Mesothelial cell of epicardium (in vitro differentiated cells): ENCODE measurements at places on chromosomes 3 and 15.
A peak's percentile ranks its signal among the peaks of the same experiment; 100 is the strongest.

DNA sequence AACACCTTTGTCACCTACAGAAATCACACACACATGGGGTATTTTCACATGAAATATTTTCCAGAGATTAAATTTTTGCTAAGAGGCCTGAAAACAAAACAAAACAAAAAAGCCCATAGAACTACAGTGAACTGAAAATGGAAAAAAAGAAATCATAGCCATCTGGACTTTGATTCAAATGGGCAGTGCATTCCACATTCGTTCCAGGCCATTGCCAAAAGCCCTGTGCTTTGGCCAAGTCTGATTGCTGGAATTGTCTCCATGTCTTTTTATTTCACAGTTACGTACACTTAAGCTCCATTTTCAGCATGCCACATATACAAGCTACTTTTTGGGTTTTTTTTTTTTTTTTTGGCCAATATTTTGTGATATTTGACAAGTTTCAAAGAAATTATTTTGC lies 47.1 kb downstream of the TFG start:
- DNase-seq, result no peak

GRCh38 chr3:113223475-113224281 lies 12.3 kb downstream of the BOC start:
- no peak for DNase-seq

- DNase-seq, result no peak
Measured at GRCh38 chr3:159447841-159448240, 540.8 kb upstream of the IL12A start.

DNA sequence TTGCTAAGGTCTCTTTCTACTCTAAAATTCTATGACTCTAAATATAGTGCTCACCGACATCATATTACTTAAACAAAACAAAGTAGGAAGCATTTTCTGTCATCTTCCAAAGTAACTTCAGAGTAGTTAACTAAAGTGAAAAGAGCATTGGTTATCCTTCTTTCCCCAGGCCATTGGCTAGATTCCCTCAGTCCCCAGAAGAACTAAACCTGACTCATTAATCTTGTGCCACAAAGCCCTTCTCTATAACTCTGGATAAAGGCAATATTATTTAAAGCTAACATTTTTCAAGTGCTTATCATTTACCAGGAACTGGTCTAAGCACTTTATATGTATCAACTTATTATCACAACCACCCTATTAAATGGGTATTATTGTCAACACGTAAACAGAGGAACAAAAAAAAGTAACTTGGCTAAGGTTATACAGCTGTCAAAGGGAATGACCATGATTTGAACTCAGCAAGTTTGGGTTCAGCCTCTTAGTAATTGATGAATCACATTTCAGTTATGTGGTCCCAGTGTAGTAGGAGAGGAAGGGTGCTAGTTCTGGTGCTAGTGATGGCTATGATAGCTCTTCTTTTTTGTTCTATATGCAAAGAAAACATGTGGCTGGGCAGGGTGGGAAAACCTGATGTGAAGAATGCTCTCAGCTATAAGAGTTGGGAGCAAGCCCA lies 304.9 kb downstream of the FGF12 start:
- DNase-seq, result no peak

DNA sequence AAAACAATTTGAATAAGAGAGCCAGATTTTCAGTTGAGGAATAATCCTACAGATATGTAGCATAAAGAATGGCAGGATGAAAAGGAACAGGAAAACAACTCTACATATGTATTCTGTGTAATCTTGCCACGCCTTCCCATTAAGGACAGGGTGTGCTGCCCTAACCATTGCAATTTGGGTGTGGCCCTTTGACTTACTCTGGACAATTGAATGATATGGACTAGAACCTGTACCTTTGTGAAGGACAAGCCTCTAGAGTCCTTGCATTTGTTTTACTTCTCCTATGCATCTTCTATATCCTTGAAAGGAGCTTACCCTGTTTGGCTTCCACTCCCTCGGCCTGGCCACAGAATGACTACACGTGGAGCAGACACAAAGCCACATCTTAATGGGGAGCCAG lies 1261.6 kb upstream of the GBE1 start:
- no peak for DNase-seq

- no peak for DNase-seq
Measured at GRCh38 chr3:42092006-42092405, 849 bp downstream of the TRAK1 start.

DNA sequence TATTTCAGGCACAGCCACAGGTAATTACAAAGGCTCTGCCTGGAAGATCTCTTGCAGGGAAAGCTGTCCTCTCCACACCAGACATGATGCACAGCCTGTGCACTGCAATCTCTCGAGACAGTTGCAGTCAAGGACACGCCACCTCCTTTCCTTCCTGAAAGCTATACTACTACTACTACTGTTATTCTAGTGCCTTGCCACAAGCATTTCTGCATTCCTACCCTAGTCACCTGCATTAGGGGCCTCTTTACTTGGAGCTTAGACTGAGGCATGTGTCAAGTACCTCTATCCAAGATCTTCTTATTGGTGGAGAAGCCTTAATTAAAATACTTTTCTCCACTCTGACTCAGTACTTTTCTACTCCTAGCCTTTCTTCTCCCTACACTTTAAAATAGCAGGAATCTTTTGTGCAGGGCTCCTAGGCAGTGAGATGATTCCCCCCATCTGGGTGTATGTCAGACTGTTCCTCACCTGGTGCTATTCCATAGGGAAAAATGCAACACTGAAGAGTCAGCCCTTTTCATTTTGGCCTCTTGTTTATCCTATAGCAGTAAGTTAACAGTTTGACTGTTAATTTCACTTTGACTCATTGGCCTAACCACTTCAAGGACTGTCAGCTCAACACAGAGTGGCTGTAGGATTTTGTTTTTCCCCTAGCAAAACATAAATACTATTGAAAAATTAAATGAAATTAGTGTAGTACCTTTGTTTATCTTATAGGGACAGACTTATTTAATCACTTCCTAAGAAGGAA lies 78.9 kb downstream of the ESYT3 start:
- no peak for DNase-seq

DNA sequence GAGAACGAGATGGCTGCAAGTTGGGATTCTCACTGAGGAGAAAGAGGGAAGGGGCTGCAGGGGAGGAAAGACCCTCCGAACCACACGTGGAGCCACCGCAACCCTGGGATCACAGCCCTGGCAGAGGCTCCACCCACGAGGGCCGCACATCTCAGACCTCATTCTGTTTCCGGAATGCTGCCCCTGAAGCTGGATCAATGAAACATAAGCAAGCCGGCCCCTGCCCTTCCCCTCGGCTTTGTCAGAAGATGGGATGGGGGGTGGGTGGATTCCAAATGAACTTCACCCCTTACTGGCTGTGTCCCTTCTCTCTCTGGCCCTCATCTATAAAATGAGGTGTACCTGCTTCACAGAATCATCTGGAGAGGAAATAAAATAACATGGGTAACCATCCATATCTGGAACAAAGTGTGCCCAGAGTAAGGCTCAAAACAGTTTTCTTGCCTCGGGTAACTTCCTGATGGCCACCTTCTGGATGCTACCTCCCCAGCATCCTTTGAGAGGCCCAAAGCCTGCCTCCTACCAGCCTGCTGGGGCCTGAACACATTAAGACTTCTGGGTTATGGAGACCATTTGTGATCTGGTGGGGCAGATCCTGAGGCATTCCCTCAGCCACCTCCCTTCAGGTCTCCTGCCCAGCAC lies 4.6 kb upstream of the CCDC9B start:
- no peak for DNase-seq

- no peak for DNase-seq
Measured at GRCh38 chr15:79307251-79307650, 3.7 kb upstream of the TMED3 start.

DNA sequence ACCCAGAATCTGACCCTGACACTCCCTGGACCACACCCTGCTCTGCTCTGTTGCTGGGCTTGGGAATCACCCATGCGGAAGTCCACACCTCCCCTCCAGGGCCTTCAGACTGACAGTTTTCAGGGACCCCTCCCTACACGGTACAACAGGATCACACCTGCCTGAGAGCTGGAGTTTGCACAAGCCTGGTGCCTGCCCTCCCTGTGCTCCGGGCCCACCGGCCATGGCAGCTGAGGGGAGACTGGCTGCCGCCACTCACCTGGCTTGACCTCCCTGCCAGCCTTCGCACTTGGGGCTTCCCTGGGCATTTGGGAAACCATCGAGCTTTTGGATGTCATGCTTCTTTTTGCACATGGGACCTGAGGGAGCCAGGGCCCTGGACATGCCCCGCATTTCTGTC lies 95.9 kb upstream of the ANKRD34C start:
- no peak for DNase-seq

- peak; percentile 95 for DNase-seq
Measured at GRCh38 chr3:49929291-49930167, at the start of gene MON1A. MON1A (minus strand) TSS chr3:49929811; CDS start chr3:49913346, 16,465 bp downstream.

- no peak for DNase-seq
Measured at GRCh38 chr3:113231391-113231790, 20.0 kb downstream of the BOC start.

DNA sequence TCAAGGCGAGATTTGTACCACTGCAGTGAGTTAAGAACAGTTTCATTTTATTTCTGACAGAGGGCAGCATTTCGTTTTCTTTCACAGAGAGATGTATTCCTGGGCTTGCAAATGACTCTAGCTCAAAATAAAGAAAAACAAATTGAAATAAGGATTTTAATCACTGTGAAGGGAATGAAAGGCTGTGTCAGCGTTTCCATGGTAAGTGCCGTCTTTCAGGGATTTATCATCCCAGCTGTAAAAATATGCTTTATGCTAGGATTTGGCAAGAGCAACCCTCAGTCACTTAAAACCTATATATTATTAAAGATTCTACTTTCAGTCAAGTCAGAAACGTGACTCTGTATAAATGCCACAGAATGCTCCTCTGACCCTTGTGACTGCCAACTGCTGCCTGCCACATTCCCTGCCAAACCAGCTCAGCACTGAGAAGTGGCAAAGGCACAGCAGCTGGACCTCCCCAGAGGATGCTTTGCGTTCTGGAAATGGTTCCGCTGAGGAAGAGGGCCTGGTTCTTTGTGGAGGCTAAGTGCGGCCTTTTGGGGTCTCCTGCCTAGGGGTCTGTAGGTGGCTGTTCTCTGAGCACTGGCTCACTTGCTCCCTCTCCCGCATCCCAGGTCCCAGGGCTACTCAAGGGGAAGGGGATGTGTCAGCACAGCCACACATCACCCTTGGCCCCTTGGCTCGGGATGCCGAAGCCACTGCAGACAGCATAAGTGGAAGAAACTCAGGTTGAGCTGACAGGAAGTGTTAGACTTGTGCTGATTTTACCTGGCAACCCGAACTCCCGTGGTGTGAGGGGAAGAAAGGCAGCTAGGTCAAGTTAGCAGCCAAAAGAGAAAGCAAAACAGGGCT lies 56.6 kb upstream of the POMGNT2 start:
- no peak for DNase-seq

DNA sequence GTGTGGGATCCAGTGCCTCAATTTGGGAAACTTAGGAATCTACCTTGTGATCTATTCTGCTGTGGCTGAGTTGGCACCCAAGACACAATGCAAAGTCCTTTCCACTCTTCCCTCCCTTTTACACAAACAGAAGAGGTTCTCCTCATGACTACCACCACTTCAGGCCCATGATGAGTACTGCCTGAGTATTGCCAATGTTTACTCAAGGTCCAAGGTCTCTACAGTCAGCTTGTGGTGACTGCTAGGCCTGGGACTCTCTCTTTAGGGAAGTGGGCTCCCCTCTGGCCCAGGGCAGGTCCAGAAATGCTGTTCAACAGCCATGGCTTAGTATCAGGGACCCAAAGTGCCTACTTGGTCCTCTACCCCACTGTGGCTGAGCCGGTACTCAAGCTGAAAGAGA lies 56.8 kb upstream of the PEX5L start:
- DNase-seq, result no peak

DNA sequence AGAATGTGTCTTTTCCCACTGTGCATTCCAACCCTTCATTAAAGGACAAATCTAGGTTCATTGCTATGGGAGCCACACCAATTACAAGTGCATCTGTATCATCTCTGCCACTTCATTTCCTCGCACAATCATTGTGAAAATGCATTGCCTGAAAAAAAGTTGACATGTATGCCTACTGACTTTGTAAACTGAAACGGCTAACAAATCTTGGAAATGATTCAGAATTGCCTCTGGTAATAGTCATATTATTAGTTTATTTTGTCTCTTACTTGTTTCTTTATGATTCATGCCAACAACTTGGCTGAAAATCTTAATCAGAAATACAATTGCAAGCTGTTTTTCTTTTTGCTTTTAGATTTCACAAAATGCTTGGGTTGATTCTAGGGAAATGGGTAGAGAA lies 497.1 kb downstream of the ZIC1 start:
- DNase-seq, result no peak

GRCh38 chr3:13548696-13549622 lies at the start of gene FBLN2:
FBLN2 (plus strand) TSS chr3:13549125; CDS start chr3:13570356, 21,231 bp downstream.
- peak; percentile 66 for DNase-seq

- no peak for DNase-seq
Measured at GRCh38 chr3:27220166-27220565, 149.0 kb downstream of the NEK10 start.

- DNase-seq, result no peak
Measured at GRCh38 chr15:27481768-27482167, 510.8 kb downstream of the GABRG3 start.

GRCh38 chr3:71087143-71088018 lies 496.1 kb downstream of the FOXP1 start:
- DNase-seq, result no peak

GRCh38 chr3:129315998-129316247 lies 37.3 kb downstream of the HMCES start:
- no peak for DNase-seq

- no peak for DNase-seq
Measured at GRCh38 chr3:11206316-11206715, 52.0 kb downstream of the HRH1 start.

GRCh38 chr3:7692866-7693265 lies 808.8 kb upstream of the LMCD1 start:
- no peak for DNase-seq

- DNase-seq, result no peak
Measured at GRCh38 chr3:132346841-132347736, 29.9 kb downstream of the ACP3 start.

DNA sequence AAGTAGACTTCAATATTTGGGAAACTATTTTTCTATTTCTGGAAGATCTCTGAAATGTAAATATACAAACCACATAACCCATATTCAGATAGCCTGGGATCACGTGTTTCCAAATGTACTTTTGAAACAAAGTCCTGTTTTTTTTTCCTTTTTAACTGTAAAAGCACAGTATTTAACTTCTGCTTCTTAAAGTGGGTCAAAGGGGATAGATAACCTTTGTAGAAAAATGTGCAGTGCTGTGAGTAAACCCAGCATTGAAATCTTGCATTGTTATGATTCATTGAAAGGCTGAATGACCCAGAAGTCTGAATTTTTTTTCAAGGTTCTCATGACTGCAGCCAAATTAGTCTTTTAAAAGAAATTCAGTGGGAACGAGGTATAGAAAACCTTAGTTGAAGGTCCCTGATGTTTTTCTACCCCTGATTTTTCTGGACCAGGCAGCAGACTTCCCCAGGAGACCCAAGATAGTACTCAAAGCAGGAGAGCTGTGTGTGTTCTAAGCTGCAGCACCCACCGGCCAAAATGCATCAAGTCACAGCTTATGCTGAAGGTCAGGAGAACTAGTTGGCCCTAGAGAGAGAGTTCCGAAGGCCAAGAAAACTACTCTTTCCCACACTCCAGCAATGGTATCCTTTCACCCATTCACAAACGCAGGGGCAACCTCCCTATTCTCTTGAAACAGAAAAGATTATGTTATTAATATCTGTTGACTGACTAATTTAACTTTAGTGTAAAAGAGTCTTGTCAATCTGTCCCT lies 43.6 kb upstream of the APH1B start:
- no peak for DNase-seq
